ENCODE measurements at places on chromosomes 7 and 10.

DNA sequence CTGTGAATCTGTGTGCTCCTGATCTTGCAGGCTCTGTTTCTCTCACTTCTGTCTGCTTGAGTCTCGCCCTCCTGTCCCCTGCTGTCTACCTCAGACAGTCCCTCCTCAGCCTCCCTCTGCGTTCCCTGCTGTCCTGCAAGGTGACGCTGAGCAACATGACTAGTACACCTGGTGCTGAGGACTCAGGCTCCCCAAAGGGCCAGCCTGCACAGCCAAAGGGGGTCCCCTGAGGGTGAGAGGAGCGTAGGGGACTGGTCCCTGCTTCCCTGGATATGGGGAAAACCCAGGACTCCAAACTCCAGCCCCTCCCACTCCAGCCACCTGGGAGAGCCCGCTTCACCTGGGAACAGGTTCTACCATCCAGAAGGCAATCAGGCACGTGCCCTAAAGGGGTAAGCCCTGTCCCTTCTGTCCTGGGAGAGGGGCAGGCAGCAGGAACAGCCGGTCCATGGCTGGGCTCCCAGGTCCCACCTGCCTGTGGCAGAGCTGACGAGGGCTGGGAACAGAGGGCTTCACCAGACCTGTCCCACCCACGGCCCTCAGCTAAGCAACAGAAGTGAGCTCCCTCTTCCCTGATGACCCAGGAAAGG lies 156.5 kb downstream of the UBE2H start:
- DNase-seq, result no peak

- no peak for DNase-seq
These were observed 28.1 kb upstream of the CDH23 start for GRCh38 chr10:71368643-71369042.

DNA sequence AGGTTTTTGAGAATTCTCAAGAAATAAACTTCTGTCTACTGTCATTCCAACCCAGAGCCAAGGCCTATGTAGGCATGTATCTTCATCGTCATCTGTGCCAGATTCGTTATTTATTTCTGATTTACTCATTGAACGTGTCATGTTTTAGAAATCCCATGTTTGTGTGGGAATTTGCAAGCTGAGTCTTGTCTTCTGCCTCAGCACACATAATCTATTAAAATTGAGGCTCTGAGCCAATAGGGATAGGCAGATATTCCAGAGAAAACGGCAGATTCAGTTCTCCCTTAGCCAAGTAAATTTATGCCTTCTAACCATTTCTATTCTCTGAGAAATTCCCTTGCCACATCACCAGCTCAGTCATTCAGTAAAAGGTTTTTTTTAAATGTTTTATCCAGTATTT lies 444.6 kb downstream of the REEP3 start:
- DNase-seq, result no peak

DNA sequence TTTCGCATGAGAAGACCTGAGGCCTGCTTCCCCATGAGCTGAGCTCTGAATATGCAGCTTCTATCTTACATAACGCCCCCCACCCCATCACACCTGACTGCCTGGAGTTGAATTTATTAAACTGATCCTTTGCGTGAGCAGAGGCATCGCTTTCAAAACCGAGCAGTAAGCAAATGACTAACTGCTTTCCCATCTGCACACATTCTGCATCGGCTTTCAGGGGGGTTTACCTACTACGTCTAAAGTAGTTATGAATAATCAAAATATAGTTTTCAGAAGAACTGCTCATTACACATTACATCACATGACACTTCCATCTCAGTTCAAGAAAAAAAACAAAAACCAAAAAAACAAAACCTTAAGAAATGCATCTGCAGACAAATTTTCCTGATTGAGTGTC lies 54.7 kb upstream of the EGR2 start:
- DNase-seq, result no peak

GRCh38 chr10:105681051-105681450 lies 1040.0 kb downstream of the SORCS3 start:
- DNase-seq, result no peak

DNA sequence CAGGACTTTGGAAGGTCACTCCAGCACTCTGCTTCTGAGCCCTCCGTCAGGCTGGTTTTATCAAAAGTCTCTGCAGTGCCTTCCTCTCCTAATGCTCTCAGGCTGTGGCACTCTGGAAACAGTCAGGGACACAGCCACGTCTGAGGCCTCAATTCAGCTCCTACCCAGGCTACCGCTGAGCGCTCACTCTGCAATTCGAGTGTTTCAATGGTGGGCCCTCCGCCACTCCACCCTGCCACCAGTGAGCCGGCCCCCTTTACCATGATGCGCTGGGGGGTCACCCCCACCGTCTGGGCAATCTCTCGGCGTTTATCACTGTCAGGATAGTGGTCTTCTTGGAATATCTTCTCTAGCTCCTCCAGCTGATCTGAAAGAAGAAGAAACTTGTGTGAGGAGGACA lies 3.5 kb downstream of the NOBOX start:
- no peak for DNase-seq

DNA sequence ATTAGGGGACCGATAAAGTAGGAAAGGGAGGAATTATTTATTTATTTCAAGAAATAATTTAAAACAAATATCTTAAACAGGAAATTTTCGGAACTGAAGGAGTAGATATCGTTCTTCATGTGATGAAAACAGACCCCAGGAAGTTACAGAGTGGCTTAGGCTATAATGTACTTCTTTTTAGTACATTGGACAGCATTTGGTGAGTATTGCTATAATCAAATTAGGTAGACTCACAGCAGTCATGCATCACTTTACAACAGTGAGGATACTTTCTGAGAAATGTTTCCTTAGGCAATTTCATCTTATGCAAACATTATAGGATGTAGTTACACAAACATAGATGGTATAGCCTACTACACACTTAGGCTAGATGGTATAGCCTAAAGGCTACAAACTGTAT lies 33.0 kb downstream of the FAM237B start:
- no peak for DNase-seq

DNA sequence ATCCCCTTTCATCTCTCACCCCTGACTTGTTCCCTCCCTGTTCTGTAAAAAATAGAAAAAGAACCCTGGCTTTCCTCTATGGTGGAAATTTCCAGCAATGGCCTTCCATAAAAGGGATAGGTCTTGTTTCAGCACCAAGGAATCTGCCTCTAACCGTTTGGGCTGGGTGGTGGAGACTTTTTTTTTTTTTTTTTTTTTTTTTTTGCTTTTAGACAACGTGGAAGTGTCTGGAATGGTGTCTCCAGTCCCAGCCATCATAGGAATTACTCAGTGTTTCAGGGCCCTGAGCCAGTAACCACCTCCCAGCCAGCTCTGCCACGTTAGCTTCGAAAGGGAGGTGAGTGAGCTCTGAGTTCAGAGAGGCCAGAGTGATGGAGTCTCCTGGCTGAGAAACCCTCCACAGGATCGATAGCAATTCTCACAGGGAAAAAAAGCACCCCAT lies 97.3 kb upstream of the COL1A2 start:
- DNase-seq, result peak; percentile 91

GRCh38 chr10:86848747-86849146 lies 92.3 kb downstream of the BMPR1A start:
- no peak for DNase-seq

DNA sequence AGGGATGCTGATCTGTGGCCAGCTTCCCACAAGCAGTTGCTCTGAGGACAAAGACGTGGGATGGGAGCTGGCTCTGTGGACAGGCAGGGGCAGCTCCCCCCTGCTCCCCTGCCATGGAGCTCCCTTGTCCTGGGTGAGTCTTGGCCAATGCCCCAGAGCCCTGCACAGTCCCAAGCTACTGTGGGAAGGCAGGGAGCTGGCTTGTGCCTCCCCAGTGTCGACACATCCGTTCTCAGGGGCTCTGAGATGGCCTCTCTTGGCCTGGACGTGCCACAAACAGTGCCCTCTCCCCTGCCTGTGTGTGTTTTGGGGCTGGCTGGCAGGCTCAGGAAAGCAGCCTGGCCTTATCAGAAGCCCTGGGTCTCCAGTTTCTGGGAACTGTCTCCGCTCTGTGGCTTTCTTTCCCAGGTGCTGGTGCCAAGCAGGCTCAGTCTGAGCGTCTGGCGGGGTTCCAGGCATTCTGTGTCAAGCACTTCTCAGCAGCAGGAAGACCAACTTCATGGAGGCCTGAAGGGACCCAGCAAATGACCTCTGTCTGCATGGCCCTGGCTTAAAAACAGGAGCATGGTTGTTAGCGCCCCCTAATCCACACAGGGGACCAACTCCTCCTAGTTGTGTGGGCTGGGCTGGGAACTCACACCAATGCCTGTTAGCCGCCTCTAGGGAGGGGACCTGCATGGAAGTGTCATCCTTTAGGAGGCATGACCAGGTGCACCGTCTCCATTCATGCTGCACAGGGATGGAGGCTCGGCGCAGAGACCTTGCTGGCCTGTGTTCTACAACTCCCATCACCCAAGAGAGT lies 375.2 kb downstream of the RPS24 start:
- peak; percentile 70 for DNase-seq

- peak; percentile 73 for DNase-seq
These were observed at the start of gene TES for GRCh38 chr7:116210345-116211005. Gene TES, plus strand, starts transcription at chr7:116210539. Its CDS starts 169 bp downstream, at chr7:116210708.

- no peak for DNase-seq
These were observed 65.6 kb downstream of the FOXI2 start for GRCh38 chr10:127802531-127803095.

DNA sequence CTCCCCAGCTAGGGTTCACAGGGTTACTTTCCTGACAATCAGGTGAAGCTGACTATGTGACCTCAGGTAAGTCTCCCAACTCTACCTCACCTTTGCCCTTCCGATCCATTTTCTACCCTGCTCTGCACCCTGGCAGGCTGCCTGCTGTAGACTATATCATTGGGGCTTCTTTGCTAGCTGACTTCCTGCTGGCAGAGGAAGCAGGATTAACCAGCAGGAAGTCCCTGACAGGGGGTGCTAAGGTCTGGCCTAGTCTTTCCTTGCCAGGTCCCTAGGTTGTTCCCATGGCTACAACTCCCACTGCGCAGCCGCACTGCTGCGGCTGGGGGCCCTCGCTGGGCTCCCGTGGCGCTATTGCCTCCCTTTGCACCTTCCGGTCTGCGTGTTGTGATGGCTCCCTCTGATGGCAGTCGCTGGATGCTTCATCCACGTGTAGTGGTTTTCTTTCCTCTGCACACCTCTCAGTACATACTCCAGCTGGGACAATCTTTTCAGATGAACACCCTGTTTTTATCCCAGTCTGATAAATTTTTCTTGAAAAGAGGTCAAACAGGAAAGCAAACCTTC lies 365.9 kb downstream of the REEP3 start:
- no peak for DNase-seq

DNA sequence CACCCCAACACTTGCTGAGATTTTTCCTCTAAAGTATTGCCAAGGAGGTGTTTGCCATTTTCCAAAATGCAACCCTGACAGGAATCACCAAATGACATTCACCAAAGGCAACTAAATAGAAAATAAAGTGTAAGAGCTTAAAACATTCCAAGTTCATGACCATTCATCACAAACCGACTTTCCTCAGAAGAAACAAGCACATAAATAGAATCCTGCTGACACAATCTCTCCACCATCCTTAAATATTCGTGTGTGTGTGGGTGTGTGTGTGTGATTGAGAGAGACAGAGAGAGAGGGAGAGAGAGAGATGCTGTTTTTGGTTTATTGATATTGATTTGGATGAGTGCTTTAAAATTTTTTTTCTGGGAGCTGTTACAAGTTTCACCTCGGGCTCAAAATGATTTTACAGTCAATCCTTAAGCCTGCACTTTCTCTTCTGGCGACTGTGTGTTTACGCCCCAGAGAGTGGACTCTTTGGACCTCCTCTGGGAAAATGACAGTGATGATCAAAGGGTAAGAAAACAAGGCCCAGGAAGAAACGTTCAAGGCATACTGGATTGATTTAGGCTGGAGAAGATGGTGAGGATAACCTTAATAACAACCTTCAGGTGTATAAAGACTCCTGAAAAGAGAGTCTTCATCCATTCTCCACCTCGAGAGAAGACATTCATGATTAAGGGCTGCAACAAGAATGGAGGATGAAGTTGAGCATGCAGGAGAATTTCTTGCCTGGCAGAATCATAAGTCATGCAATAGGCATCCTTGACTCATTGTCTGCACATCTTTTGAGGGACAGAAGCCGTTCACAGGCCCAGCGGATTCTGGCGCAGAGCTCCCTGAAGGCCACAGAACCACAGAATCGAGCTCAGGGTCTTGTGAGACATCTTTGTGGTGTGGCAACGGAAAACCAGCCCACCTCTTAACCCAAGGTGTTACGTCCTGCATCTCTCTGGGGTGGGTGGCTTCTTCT lies 104.4 kb upstream of the FGFR2 start:
- no peak for DNase-seq

DNA sequence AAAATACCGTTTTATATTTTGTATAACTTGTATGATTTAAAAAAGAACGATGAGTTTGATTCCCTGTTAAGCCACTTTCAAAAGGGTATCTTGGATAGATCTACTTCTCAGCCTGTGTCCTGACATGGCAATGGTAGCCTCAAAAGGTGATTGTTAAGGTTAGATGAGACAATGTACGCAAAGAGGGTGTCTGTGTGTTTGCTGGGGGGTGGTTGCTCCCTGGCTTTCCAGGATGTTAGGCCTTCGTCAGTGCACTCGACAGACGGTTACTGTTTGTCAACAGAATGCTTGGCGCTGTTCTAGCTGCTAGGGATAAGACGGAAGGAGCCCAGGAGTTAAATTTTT lies 90.3 kb downstream of the NEURL1 start:
- no peak for DNase-seq

DNA sequence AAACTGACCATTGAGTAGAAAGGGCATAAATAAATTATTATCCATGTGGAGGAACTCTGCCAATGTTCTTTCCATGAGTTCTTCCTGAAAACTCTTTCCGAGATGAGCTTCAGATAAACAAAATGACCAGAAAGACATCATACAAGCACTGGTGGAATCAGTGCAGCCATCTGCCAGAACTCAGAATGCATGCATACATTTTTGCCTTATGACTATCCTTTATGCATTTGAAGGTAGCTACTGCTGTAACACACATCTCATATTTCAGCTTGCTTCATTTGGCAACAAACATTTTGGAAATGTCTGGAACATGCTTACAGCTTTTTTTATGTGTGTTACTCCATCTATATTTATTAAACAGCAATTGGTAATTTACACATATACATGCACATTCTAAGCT lies 448.9 kb downstream of the PLXDC2 start:
- no peak for DNase-seq

GRCh38 chr10:15630353-15630752 lies 89.4 kb downstream of the ITGA8 start:
- DNase-seq, result no peak

GRCh38 chr7:68720697-68721096 lies 877.6 kb upstream of the AUTS2 start:
- no peak for DNase-seq

GRCh38 chr7:1536743-1537534 lies 6.4 kb downstream of the MAFK start:
- DNase-seq, result peak; percentile 97

DNA sequence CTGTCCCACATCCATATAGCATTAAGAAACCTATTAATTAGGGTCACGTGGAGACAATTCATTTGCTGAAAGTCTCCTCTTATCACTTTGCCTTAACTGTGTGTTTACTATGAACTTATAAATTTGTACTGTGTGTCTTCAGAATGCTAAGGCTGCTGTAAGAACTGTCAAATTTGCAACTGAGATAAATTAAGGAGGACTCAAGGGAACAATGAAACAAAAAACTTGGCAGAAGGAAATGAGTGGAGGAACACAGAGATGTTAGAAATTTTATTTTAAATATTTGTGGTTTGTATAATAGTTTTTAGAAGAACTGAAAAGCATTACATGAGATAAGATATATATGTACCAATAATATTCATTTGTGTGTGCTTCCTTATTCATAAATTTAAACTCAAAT lies 1005.3 kb upstream of the SORCS1 start:
- DNase-seq, result no peak

GRCh38 chr7:80240265-80241025 lies 105.8 kb downstream of the GNAI1 start:
- DNase-seq, result no peak

All from femur (tissue), 1 donor.